ENCODE measurements at places on chromosomes 11 and 22. TPM values are rescaled to one million over a fixed set of nuclear protein-coding genes. Genes with fewer than 3 reads are reported as not detected.

Gene TSGA10IP
- not detected for polyA plus RNA-seq

Gene TM7SF2
- 51.9 TPM for polyA plus RNA-seq

Gene GAB4
- polyA plus RNA-seq = not detected

Gene LDHAL6A
- polyA plus RNA-seq = not detected

DNA sequence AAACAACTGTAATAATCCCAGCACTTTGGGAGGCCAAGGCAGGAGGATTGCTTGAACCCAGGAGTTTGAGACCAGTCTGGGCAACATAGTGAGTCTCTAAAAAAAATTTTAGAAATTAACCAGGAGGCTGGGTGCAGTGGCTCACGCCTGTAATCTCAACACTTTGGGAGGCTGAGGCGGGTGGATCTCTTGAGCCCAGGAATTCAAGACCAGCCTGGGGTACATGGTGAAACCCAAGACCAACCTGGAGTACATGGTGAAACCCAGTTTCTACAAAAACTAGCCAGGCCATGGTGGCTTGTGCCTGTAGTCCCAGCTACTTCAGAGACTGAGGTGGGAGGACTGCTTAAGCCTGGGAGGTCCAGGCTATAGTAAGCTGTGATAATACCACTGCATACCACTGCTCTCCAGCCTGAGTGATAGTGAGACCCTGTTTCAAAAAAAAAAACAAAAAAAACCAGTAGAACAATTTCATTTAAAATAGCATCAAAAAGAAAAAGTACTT is 11.2 kb downstream of the PI4KA start:
- no peaks in the 10 kb centered on the region for H3K27me3 ChIP-seq
- no peaks in the 10 kb centered on the region for H3K36me3 ChIP-seq

DNA sequence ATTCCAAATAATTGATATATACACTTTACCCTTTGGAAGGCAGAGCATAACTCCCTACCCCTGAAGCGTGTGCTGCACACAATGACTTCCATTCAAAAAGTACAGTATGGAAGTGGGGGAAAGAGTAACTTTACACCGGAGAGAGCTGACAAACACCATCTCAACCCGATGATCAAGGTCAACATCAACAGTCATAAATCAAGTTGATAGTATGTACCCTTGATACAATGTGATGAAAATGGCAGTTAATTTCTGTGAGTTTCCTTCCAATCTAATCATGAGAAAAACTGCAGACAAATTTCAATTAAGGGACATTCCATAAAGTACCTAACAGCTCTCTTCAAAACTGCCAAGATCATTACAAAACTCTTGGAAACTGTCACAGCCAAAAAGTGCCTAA is 6.0 kb upstream of the DEUP1 start:
- no peak overlapping the region for H3K27ac ChIP-seq
- H3K36me3 ChIP-seq = no peaks in the 10 kb centered on the region
- no peak overlapping the region for H3K4me3 ChIP-seq
- no peaks in the 10 kb centered on the region for H3K27me3 ChIP-seq
- no peak for DNase-seq
- no peaks in the 10 kb centered on the region for H3K4me1 ChIP-seq

DNA sequence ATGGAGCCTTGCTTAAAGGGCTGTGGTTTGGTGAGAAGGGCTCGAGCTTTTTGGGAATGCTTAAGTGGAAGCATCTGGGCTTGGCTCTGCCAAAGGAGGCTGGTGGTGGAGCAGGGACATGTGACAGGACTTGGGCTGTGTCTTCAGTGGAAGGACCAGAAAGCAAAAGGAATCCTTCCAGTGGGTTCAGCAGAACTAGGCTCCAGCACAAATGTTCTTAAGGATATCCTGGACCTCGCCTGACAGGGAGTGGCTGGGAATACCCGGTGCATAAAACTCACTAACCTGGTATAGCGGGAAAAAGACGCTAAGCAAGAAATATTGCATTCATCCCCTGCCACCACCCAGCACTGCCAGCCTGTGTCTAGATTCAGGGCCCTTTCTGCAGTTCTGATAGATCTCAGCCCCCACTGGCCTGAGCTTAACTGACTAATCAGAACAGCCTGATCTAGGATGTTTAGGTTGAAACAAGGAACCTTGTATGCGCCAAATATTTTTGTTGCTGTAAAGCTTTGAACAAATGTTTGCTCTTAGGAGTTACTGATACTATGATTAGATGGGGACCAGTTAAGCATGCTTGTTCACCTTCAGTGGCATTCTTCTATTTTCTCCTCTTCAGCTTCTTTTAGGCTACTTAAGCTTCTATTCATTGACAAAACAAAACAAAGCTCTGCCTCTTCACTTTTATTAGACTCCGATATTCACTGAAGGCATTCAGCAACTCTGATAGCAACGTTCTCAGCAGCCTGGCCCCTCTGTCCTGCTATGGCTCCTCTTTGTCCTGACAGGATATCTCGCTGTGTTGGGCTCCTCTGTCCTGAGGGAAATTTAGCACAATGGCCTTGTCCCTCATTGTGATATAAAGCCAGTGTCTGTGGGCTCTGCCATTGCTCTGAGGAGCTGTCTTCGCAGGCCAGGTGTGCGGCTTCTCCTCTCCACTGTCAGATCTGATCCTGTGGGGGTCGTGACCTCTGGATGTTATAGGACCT is 25.0 kb downstream of the PPFIBP2 start:
- no peaks in the 10 kb centered on the region for H3K27me3 ChIP-seq
- H3K27ac ChIP-seq = no peak overlapping the region
- no peaks in the 10 kb centered on the region for H3K36me3 ChIP-seq
- H3K4me1 ChIP-seq = peaks cover 28% of the 10 kb centered on the region
- DNase-seq = no peak

GRCh38 chr11:47626234-47626633 is 16.1 kb downstream of the MTCH2 start:
- peaks cover 100% of the 10 kb centered on the region for H3K36me3 ChIP-seq
- no peak overlapping the region for H3K27ac ChIP-seq
- H3K4me3 ChIP-seq = no peak overlapping the region
- DNase-seq = no peak
- H3K4me1 ChIP-seq = no peaks in the 10 kb centered on the region

GRCh38 chr11:15665368-15665871 is 550.7 kb downstream of the INSC start:
- H3K36me3 ChIP-seq = no peaks in the 10 kb centered on the region
- peaks cover under 1% of the 10 kb centered on the region for H3K4me1 ChIP-seq
- H3K4me3 ChIP-seq = no peak overlapping the region
- no peak overlapping the region for H3K27ac ChIP-seq

- no peaks in the 10 kb centered on the region for H3K27me3 ChIP-seq
- DNase-seq = no peak
- no peak overlapping the region for H3K27ac ChIP-seq
- no peaks in the 10 kb centered on the region for H3K4me1 ChIP-seq
- no peaks in the 10 kb centered on the region for H3K36me3 ChIP-seq
These were observed 59.3 kb downstream of the LRRC4C start for GRCh38 chr11:41400124-41400523.

DNA sequence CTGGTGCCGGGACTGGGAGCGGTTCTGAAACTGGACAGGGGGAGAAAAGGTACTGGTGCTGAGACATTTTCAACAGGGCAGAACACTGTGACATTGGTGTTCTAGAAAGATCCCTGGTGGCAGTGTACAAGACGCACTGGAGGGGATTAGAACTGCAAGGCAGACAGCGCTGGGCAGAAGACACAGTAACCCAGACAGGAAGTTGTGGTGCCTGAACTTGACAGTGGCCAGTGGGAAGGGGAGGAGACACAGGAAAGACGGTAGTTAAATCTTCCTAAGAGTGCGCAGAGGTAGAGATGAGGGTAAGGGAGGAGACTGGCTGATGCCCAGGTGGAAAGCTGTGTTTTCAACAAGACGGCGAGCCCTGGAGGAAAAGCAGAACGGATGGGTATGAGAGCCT is 24.5 kb downstream of the FAM227A start:
- H3K4me3 ChIP-seq = no peak overlapping the region
- no peaks in the 10 kb centered on the region for H3K4me1 ChIP-seq
- no peak overlapping the region for H3K27ac ChIP-seq
- H3K27me3 ChIP-seq = no peaks in the 10 kb centered on the region
- no peak for DNase-seq
- H3K36me3 ChIP-seq = peaks cover 4% of the 10 kb centered on the region

GRCh38 chr11:132126973-132127899 is 756.8 kb downstream of the NTM start:
- peak overlapping the region; percentile 54 for H3K27ac ChIP-seq
- H3K27me3 ChIP-seq = no peaks in the 10 kb centered on the region
- no peaks in the 10 kb centered on the region for H3K36me3 ChIP-seq
- DNase-seq = no peak
- H3K4me3 ChIP-seq = peak overlapping the region; percentile 28

GRCh38 chr11:114348200-114349191 is 51.8 kb downstream of the C11orf71 start:
- H3K4me3 ChIP-seq = no peak overlapping the region
- H3K27me3 ChIP-seq = no peaks in the 10 kb centered on the region
- peak; percentile 47 for DNase-seq

- peaks cover 96% of the 10 kb centered on the region for H3K36me3 ChIP-seq
- H3K27ac ChIP-seq = no peak overlapping the region
- DNase-seq = no peak
- no peaks in the 10 kb centered on the region for H3K4me1 ChIP-seq
These were observed 9.3 kb upstream of the TPP1 start for GRCh38 chr11:6628526-6628925.

- H3K4me3 ChIP-seq = no peak overlapping the region
- no peak overlapping the region for H3K27ac ChIP-seq
- H3K4me1 ChIP-seq = no peaks in the 10 kb centered on the region
- no peaks in the 10 kb centered on the region for H3K27me3 ChIP-seq
These were observed 282.8 kb downstream of the NTM start for GRCh38 chr11:131653260-131653659.

DNA sequence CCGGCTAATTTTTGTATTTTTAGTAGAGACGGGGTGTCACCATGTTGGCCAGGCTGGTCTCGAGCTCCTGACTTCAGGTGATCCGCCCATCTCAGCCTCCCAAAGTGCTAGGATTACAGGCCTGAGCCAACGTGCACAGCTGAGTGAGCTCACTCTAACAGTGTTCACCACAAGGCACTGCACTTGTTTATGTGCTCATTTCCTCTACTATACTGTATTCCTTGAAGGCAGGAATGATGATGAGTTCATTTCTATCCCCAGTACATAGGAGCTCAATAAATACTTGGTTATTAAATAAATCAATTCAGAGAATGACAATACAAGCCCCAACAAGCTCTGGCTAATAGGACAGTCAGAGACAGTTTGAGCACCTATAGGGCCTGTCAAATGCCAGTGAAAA is 29.1 kb downstream of the ALG8 start:
- peaks cover 67% of the 10 kb centered on the region for H3K36me3 ChIP-seq
- no peak for DNase-seq

DNA sequence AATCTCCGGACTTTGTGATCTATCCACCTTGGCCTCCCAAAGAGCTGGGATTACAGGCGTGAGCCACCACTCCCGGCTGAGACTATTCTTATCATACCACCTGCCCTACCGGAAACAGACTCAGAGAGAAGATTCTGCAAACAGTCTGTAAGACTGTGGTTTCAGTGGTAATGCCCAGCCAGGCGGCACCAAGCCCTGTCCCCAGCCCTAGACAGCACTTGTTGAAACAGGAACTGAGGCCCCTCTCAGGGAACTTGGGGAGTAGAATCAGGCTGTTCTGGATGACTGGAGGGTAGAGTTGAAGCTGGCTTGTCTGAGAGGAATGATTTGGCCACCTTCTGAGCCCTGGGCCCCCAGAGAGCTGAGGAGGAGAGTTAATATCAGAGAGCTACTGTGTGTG is 1.3 kb upstream of the INSC start:
- no peak for DNase-seq
- H3K36me3 ChIP-seq = no peaks in the 10 kb centered on the region
- H3K4me1 ChIP-seq = peaks cover 18% of the 10 kb centered on the region
- peaks cover 26% of the 10 kb centered on the region for H3K27me3 ChIP-seq

DNA sequence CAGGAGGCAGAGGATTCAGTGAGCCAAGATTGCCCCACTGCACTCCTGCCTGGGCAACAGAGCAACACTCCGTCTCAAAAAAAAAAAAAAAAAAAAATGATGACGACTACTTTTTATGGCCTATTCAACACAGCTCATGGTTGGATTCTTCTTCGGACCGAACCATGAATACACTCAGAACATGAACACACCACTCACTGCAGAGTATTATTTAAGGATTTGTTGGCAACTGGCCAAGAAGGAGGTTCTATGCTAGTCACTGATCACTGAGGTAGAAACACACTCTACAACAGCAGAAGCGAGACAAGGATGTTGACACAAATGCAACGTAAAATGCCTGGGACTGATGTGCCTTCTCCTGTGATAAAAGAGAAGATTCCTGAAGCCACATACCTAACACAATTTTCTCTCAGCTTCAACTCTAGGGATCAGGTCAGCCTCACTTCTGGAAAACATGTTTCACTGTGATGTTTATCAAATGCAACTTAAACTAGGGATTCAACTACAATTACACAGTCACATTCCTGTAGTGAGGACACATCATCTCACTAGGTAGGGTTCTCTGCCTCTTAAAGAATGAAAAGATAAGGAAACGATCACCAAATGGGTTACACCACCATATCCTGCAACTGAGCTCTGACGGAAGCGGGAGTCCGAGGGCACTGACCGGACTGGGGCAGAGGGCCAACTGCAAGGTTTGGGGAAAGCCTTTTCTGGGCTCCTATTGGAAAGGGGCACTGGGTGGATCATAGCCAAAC is 82.5 kb downstream of the SGSM3 start:
- no peaks in the 10 kb centered on the region for H3K36me3 ChIP-seq
- H3K4me3 ChIP-seq = no peak overlapping the region
- H3K4me1 ChIP-seq = peaks cover 59% of the 10 kb centered on the region
- no peak for DNase-seq

DNA sequence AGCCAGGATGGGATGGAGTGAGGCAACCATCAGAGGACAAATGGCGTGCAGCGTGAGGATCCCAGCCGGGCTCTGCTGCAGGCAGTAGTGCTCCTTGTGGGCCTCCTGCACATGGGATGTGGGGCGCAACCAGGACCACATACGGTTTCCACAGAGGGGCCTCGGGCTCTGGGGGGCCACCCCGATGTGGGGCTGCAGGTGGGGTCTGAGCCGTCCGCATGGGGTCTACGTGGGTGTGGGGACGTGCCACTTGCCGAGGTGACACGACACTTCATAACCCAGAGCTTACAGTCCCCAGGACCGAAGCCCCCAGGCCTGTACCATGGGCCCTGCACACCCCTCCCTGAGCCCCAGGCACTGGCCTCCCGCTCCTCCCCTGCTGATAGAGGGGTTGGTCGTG is 10.8 kb downstream of the TTLL8 start:
- DNase-seq = no peak
- no peaks in the 10 kb centered on the region for H3K36me3 ChIP-seq
- H3K27me3 ChIP-seq = peaks cover 14% of the 10 kb centered on the region
- no peak overlapping the region for H3K27ac ChIP-seq
- no peaks in the 10 kb centered on the region for H3K4me1 ChIP-seq
- no peak overlapping the region for H3K4me3 ChIP-seq

DNA sequence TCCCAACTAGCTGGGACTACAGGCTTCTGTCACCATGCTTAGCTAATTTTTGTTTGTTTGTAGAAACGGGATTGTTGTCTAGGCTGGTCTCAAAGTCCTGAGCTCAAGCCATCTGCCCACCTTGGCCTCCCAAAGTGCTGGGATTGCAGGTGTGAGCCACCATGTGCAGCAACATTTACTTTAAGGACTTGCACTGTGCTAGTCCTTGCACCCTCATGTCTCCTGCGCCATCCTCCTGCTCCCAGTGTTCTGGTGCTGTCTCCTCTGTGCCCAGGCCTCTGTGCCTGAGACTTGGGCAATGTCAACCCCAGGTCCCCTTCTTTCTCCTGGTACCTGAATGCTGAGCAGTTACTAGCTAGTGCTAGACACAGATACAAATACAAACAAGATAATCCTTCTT is 26.7 kb downstream of the WEE1 start:
- no peaks in the 10 kb centered on the region for H3K4me1 ChIP-seq
- no peak overlapping the region for H3K4me3 ChIP-seq
- DNase-seq = no peak
- no peak overlapping the region for H3K27ac ChIP-seq

Measured in stomach (tissue), 19 donors.